NCI-H1436 treated with DMSO at 0.1 percent for 48 hours (cell line): ENCODE measurements at places on chromosomes 5 and 9.

DNA sequence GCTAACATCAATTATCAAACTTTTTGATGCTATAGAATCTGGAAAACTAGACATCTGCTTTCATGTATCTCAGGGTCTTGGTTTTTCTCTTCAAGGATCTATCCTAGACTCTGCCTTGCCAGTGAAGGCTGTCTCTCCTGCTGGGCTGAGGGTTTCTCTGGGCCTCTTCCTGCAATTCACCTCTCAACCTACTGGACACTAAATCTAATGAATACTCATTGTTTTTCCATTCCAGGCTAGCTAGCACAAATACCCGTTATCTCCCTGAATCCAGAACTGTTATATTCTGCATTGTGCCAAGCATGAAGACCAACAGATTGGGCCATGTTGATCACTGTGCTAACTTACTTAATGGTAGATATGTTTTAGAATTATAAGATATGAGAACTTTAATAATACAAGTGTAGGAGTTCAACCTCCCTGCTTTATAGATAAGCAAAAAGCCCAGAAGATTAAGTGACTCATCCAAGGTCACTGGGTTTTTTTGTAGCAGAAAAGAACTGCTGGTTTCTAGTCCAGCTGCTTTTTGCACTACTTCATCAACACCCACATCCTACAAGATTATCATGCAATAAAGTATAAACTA lies 56.5 kb upstream of the RNF38 start:
- DNase-seq: no peak

GRCh38 chr9:128061275-128061960 lies 5.7 kb downstream of the NAIF1 start:
- DNase-seq: no peak

DNA sequence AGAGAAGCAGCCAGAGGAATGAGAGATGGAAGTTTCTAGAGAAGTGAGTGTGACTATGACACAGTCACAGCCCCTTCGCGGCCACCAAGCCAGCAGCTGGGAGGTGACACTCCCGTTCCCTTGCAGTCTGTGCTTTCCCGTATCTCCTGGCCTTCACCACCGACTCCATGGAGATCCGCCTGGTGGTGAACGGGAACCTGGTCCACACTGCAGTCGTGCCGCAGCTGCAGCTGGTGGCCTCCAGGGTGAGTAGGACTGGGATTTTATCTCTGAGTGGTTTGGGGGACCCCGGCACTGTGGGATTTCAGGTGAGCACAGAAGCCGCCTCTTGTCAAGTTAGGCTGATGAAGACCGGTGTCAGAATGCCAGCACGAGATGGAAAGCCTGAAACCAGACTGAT lies 12.1 kb upstream of the SLC2A8 start:
- no peak for DNase-seq

- no peak for DNase-seq
Observed at GRCh38 chr5:62707131-62707530, 128.5 kb downstream of the LRRC70 start.

DNA sequence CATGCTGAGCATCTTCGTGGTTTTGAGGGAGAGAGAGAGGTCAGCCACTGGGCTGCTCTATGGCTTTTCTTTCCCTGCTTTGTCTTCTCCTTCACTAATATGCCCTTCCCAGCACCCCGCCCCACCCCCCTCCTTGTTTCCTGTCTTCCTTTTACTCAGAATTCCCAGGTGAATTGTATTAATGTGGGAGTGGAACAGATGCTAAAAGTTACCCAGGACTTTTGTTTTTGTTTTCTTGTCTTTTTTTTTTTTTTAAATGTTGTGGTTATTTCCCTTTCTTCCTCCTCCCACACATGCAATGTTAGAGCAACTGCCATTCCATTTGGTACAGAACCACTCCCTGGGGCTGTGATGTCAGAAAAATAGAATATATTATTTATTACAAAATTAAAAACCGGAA lies 442.7 kb upstream of the CD180 start:
- DNase-seq: no peak

DNA sequence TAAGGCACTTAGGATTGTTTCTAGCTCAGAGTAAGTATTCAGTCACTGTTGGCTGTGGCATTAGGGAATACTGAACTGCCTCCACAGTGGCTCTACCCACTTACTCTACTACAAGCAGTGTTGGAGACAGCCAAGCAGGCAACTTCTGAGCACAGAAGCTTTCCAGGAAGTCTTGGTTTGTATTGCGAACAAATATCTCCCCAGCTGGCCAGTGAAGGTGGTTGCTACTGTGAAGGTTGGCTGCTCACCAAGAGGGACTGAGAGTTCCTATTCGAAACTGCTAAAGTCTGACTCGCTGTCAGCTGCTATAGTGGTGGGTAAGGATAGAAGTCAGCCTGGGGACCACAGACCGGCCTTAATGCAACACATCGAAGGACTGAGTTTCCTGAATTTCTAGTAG lies 319.1 kb downstream of the KIF4B start:
- no peak for DNase-seq

- no peak for DNase-seq
Observed at GRCh38 chr5:174981416-174981815, 257.0 kb downstream of the MSX2 start.

DNA sequence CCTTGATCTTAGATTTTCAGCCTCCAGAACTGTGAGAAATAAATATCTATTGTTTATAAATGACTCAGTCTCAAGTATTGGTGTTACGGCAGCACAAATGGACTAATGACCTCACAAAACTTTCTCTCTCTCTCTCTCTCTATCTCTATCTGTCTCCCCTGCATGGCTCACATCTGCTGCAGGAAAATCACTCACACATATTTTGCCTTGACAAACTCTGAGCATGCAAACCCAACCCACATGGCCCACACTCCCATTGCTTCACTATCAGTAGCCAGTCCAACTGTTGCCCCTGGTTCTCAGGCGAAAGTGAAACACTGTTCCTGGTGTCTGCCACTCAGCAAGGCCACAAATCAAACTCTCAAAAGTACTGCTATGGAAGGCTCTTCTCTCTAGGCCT lies 66.4 kb upstream of the PIK3R1 start:
- no peak for DNase-seq

DNA sequence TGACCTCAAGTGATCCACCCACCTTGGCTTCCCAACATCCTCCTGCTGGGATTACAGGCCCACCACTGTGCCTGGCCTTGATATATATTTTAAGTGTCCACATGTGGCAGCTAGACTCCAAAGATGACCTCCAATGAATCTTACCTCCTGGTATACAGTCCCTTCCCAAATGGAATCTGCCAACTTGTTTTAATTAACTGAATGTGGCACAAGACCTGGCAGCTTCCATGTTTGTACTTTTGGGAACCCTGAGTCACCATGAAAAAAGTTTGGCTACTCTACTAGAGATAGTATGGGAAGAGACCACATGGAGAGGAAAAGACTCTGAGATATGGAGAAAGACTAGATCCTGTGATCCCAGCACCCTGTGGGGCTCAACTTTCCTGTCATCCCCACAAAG lies 42.5 kb downstream of the CCL28 start:
- DNase-seq: no peak

DNA sequence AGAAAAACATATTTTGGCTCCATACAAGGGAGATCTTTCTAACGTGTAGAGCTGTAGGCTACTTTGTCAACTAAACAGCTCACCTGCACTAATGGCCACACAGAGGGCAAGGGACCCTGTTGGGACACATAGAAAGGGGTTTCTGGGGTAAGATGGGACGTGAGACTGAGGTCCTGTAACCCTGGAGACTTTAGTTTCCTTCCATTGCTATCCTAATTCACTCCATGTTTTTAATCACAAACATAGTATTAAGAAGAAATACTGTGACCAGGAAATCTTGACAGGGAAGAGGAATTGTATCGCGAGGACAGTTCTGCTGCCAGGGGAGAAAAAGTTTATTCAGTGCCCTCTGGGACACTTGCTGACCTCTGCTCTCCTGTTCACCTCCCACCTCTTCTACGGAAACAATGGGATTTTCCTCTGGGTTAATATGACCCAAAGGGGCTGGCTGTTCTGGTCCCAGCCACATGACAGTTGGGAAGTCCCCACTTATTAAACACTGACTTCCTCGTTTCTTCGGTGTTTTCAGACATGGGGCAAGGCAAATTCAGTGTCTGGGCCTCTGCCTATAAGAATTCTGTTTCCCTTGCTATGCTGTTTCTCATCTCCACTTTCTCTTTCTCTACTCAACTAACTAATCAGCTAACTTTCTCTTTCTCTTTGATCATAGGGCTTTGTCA lies 106.9 kb upstream of the SEMA6A start:
- no peak for DNase-seq

DNA sequence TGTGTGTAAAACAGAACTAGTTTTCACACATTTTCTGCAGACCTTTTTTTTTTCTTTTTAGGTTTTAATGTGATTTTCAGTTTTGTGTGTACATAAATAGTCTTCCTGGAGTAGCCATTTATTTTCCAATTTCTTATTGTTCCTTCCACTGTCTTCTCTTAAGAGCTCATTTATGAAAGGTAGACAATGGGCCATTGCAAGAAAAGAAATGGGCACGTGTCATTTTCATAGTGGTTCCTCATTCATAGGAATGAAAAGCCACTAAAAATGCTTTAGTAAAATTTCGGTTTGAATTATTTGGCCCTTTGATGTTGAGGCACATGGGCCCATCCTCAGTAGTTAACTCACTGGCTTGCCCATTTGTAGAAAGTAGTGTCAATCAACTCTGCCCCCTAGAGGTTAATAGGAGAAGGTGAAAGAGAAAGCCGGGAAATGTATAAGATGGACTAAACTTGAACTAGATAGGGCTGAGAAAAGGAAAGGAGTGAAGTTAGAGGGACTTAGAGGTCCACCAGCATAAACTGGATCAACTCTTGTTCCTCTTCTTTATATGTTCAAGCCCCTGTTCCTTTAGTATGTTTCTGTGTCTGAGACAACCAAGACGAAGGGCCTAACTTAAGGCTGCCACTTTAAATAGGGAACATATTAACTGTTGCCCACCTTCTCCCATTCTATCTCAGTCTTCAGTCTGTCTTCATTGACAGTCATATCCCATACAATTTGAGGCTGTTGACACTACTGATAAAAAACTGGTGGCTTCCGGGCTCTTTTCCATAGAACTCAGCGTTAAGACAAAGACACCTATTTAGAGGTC lies 72.6 kb downstream of the SMARCA2 start:
- DNase-seq: no peak

GRCh38 chr9:88643931-88644330 lies 109.0 kb downstream of the NXNL2 start:
- no peak for DNase-seq

- DNase-seq: no peak
Observed at GRCh38 chr5:109612278-109612905, 77.3 kb upstream of the MAN2A1 start.

DNA sequence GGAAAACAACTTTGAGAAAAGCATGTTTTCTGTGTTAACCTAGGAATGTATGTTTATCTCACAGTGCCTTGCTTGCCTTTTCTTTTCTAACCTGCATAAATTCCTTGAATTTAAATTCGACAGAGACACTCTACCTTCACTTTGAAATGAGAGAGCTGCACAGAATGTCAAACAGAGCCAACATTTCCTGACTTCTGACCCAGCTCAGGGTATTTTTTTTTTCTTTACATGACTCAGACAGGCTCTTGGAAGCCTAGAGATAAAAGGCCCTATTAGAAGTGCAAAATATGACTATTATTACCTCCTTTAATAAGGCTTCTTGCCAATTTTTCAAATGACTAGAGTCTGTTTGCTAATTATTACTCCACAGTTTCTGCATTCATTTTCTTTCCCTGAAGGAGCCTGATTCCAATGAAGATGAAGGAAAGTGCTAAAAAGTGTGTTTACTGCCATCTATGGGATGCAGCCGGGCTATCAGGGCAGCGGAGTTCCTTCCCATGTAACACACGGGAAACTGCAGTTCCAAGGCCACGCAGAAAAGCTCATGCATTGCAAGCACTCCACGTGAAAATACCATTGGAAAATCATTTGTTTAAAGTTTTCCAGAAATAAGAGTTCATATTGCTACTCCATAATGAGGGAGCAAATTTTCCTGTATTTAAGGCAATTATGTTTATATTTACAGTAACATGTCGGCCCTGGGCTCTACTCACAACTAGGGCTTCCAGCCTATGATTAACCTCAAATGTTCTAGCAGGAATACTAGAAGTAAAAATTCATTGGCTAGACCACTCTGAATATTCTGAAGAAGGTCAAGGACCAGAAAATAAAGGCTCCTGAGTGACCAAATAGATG lies 485.6 kb downstream of the ZSWIM6 start:
- DNase-seq: no peak

GRCh38 chr5:155418960-155419579 lies 405.5 kb downstream of the KIF4B start:
- no peak for DNase-seq

GRCh38 chr5:160009591-160009989 lies 651 bp downstream of the TTC1 start:
- DNase-seq: no peak

- DNase-seq: no peak
Observed at GRCh38 chr9:13369431-13369830, 89.9 kb upstream of the MPDZ start.

DNA sequence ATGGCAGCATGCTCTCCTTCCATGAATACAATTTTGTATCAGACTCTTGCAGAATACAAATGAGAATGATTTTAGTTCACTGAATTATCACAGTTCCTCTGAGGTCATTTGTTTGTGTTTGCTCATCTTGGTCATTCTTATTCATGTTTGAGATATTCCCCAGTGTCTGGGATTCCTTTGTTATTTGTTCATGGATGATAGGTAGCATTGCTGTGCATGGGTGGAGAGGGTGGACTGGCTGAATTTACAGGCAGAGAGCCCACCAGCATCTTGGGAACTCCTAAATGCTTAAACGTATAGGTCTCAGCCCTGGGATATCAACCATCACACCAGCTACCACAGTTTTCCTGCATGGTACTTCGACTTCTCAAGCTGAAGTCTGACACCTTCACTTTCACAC lies 459.8 kb downstream of the CCDC171 start:
- DNase-seq: no peak

DNA sequence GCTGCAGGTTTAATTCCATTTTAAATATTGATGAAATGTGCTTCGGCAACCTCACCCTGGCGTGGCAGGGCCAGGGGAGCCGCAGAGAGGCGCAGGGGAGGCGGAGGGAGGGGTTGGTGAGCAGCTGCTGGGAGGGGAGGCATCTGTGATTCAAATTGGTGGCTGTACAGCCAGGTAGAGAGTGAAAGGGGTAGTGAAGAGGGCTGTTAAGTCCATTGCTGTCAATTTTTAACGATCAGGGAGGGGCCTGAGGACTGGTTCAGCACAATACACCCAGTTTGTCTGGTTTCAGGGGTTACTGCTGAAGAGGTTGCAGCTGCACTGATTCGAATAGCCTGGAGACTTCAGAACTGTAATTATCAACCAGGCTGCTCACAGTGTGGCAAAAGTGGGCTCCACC lies 31.3 kb downstream of the LHX6 start:
- DNase-seq: peak; percentile 82

GRCh38 chr9:133130685-133131244 lies 9.7 kb upstream of the RALGDS start:
- no peak for DNase-seq
